NCI-H1417 treated with DMSO at 0.1 percent for 48 hours (cell line): ENCODE measurements at places on chromosomes 6 and 20.

DNA sequence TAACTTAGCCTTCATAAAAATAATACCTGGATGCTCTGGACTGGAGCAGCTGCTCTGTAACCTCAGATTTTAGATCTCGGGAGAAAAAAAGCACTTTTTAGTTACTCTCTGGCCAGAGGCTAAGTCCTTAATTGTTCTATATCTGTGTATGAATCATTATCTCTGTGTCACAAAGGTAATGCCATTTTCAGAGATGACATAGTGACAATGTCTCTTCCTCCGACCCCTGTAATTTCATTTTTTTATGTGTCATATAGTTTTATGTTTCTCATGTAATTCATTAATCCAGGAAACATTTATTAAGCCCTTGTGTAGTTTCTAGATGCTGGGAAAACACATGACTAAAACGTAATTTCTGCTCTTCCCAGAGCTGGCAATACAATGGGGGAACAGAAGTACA, 55.6 kb downstream of the SENP6 start:
- DNase-seq = no peak

- no peak for DNase-seq
Observed at GRCh38 chr6:134247844-134248580, 69.9 kb downstream of the SGK1 start.

GRCh38 chr6:73985891-73986290, 289.9 kb downstream of the CD109 start:
- no peak for DNase-seq

GRCh38 chr6:157982102-157982562, 469 bp downstream of the SYNJ2 start:
- no peak for DNase-seq
